H7 (cell line): ENCODE measurements at places on chromosomes 1 and 21. TPM values are rescaled to one million over a fixed set of nuclear protein-coding genes. Genes with fewer than 3 reads are reported as not detected.

The SLAMF8 gene
- total RNA-seq: not detected in 2 replicates

The CLIC4 gene
- total RNA-seq: 243 and 293 TPM in 2 replicates

The TESK2 gene
- 14.5 and 17.7 TPM in 2 replicates for total RNA-seq

The UMODL1 gene
- 0.73 TPM in 1 of 2 replicates, not detected in the other for total RNA-seq

The NKAIN1 gene
- total RNA-seq: 73.6 and 89.9 TPM in 2 replicates

The TBX15 gene
- 13.8 and 22.9 TPM in 2 replicates for total RNA-seq

The LCE1A gene
- total RNA-seq: not detected in 2 replicates

The SLFNL1 gene
- total RNA-seq: 0.30 TPM in 1 of 2 replicates, not detected in the other

The ZSCAN20 gene
- 5.3 and 6.5 TPM in 2 replicates for total RNA-seq

The OR2M5 gene
- not detected in 2 replicates for total RNA-seq

The TMEM201 gene
- total RNA-seq: 12.9 and 14.9 TPM in 2 replicates

The GBP2 gene
- total RNA-seq: 0.04 and 0.07 TPM in 2 replicates

The GOLT1A gene
- 0.76 and 1.0 TPM in 2 replicates for total RNA-seq

The CD5L gene
- not detected in 2 replicates for total RNA-seq

The CRABP2 gene
- total RNA-seq: 137 and 190 TPM in 2 replicates

The OR2L3 gene
- total RNA-seq: not detected in 2 replicates

The SRM gene
- 110 and 111 TPM in 2 replicates for total RNA-seq

The KLF17 gene
- total RNA-seq: not detected in 2 replicates

The LCA5L gene
- 0.17 and 0.78 TPM in 2 replicates for total RNA-seq

The RGSL1 gene
- not detected in 2 replicates for total RNA-seq

The SIPA1L2 gene
- 43.4 and 45.6 TPM in 2 replicates for total RNA-seq

The GCSAML gene
- not detected in 2 replicates for total RNA-seq

The COL18A1 gene
- total RNA-seq: 327 and 328 TPM in 2 replicates
